Stimulated activated CD8-positive, alpha-beta memory T cell treated with anti-CD3 and anti-CD28 coated beads, Interleukin-7, amount 100 ng/mL, for 48 hours (primary cell): ENCODE measurements at places on chromosomes 7 and 10.

DNA sequence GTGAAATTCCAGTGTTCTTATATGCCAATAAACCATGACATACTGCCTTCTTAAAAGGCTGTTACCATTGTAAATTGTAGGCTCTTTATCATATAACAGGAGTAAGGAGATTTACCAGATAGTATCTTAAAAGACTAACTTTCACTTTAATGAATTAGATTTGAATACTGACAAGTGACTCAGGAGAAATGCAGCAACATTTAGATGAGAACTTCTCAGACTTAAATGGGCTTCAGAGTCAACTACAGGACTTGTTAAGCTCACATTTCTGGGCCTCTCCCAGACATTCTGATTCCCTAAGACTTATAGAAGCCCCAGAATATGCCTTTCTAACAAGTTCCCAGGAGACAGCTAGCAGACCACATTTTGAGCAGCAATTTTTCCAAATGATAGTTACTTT, 466.3 kb downstream of the ARL4A start:
- no peak for DNase-seq

- DNase-seq, result no peak
Observed at GRCh38 chr7:81268551-81268950, 349.7 kb upstream of the SEMA3C start.

DNA sequence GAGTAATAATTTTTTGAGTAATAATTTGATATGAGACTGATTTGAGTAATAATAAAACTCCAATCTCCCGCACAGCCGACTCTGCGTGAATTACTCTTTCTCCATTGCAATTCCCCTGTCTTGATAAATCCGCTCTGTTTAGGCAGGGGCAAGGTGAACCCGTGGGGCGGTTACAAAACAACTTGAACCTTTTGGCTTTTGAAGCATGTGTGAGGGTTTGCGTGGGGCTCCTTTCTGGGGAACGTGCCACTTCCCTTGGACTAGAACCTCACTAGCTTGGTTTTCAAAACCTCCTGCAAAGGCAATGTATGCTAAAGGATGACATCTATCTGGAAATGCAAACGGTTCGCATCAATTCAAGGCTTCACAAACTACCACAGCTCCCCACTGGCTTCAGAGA, 1.5 kb downstream of the CRPPA start:
- DNase-seq, result no peak

DNA sequence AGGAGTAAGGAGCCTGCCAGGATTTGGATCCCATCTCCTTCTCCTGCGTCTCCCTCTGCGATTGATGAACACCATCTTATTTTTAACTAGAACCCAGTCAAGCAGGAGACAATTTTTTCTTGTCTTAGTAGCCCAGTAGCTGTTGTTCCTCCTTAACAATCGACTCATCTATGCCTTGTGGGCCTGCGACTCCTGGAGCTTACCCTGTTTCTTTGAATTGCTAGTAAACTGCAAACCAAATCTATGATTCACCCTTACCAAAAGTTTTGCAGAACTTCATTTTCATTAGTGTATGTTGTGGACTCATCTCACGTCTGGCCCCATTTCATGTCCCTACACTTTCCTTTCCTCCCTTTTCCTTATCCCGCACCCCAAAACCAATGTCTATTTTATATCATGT, 37.7 kb downstream of the TRIL start:
- no peak for DNase-seq

DNA sequence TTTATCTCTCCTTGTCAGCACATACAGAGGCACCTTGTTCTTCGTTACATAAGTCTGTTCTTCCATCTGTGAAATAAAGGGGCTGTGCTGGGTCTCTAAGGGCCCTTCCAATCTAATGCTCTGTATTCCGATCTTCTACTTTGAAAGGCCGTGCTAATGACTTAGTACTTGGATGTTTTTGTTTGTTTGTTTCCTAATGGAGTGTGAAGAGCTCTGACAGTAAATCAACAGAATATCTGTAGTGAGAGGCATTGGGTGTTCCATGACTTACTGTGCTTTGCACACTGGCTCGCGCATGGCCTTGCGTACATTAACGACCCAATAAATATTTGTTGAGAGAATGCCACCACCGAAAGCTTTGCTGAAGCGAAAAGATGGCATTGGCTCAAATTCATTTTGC, 162.1 kb downstream of the CHN2 start:
- no peak for DNase-seq

GRCh38 chr7:114930829-114931655, 9.1 kb downstream of the MDFIC start:
- no peak for DNase-seq

DNA sequence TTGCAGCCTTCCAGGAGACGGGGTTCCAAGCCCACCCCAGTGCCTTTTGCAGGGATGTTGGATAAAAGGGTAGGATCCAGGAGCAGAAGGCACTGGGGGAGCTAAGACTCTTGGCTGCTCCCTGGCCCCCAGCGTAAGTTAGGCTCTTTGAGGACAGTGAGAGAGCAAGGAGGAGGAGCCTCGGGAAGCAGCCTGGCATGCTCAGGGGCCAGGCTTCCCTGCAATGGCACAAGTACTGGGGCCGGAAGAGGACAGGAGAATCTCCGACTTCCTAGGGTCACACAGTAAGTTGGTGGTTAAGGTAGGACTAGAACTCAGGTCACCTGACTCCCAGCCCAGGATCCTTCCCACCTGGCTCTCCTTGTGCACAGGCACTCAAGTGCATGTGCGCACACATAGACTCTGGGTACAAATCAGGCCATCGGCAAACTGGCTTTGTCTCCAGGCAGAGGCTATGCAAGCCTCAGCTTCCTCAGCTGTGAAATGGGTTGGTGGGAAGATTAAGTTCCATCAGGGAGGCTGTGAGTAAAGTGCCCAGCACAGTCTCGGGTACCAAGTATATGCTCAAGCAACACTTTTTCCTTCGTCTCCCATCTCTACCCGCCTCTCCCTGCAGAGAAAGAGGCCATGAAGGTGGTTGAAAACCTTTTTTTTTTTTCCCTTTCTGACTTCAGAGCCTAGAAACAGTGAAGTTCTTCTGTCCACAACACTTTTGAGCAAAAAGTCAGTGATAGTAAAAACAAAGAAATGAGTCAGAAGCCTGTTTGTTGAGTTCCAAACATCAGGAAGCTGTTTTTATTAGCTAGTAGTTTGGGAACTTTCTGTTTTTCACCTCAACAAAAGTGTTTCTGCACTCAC, 79.1 kb downstream of the NEURL1 start:
- DNase-seq, result no peak

DNA sequence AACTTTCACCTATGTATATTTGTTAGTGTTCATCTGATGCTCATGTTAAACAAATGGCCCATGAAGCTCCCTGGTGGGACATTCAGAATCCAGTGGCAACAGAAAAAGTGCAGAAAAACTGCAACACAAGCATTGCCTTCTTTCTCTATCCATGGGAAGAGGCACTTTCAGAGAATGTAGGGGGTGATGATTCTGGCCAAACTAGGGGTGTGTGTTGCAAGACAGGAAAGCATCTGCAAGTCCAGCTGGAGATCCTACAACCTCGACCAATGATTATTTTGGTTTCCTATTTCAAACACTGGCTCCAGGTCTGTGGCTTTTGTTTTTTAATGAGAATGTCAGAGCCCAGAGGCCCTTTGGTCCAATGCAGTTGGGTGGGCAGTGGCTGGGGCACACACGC, 198.7 kb downstream of the CXCL12 start:
- no peak for DNase-seq

DNA sequence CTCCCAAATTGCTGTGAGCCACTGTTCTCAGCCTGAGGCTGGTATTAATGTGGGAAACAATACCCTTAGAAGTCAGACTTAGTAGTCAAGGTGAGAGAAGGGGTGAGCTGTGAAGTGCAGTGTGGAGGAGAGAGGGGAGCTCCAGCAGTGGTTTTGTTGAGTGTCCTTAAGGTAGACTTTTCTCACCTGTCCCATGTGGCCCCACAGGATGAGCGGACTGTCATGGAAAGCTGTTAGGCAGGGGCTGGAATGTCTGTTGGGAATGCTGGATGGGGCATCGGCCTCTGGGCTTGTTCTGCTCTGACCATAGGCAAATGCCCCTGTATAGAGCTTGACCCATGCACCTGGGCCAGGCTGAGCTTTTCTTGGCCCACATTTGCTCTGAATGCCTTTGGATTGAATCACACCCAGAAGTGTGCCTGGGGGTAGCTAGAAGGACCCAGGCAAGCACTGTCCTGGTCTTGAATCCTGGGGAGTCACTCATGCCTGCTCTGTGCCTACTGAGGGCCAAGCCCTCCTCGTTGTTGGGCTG, 36.3 kb upstream of the SH2D4B start:
- DNase-seq, result no peak

- DNase-seq, result no peak
Observed at GRCh38 chr7:10662982-10663884, 310.4 kb upstream of the PHF14 start.

DNA sequence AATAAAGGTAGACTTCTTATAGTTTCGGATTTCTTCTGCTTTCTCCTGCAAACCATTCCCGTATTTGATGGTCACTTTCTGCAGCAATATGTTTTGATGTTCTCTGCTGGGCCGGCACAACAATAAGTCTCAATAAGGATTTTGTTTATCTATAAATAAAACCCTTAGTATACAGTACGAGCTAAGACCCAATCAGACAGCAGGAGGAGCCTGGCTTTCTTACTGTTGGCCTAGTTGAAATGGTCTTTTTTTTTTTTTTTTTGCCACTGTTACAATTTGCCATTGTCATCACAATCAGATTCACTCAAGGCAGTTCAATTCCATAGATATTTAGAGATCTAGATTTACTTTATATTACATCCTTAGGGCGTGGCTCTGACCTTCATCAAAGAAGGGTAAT, 76.4 kb downstream of the PLXDC2 start:
- DNase-seq, result no peak

GRCh38 chr10:110527731-110528171, 30.0 kb downstream of the DUSP5 start:
- DNase-seq, result no peak

DNA sequence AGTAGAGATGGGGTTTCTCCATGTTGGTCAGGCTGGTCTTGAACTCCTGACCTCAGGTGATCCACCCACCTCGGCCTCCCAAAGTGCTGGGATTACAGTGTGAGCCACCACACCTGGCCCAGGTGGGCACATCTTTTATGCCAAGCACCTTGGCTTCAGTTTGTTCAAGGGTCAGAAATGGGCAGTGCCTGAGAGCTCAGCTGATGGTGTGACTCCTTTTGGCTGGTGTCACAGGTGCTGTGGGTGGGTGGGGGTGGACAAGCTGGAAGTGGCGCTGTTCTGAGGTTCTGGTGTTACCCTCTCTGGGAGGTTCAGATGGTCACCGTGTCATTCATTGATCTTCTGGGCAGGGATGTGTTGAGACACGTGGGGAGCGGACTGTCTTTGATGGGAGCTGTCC, 11.5 kb downstream of the ADCY1 start:
- no peak for DNase-seq

GRCh38 chr7:32803406-32804141, 88.0 kb downstream of the KBTBD2 start:
- no peak for DNase-seq
